T-helper 17 cell (primary cell): ENCODE measurements at places on chromosomes 5 and 9. TPM values are rescaled to one million over a fixed set of nuclear protein-coding genes. Genes with fewer than 3 reads are reported as not detected.

PCDHA9 gene
- not detected for total RNA-seq

SLC28A3 gene
- total RNA-seq, result not detected

MLANA gene
- total RNA-seq, result not detected

DNA sequence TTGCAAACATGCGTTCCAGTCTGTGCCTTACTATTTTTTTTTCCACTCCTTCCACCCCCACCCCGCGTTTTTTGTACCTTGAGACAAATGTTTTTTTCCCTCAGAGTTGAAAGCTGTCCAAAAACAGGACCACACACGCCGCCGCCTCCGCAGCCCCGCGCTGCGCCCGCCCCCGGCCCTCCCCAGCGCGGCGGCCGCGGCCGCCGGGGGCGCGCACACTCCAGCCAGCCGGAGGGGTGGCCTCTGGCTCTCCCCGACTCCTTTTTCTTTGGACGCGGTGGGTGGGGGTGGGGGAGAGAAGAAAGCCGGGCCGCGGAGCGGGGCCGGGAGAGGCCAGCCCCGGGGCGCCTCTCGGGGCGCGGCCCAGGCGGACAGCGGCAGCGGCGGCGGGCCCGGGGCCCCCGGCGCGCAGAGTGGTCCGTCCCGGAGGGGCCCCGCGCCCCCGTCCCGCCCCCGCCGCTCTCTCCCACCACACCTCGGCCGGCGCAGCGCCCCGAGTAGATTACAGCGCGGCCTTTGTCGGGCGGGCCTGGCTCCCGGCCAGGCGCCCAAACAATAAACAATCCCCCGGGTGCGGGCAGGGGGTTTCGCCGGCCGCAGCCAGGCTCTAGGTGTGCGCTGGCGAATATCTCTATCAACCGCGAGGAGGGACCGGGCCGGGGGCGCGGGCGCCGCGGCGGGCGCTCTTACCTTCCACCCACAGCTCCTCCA lies 10.9 kb downstream of the PTCH1 start:
- no peak for DNase-seq

DNA sequence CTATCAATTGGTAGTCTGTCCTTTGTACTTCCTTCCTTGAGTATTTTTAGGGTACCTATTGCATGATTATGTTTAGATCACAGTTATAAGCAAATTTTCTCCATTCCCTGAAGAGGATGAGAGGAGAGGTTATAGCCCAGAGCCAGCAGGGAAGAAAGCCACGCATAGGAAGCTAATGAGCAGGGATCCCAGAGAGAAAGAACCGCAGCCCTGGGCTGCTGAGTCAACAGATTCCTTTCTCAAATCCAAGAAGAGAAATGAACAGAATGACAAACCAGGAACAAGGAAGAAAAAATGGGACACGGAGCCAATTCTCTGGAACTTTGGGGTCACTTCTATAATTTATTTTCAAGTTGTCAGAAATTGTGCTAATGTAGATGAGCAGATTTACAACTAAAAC lies 284.5 kb downstream of the RFX3 start:
- no peak for DNase-seq

SLC38A9 gene
- total RNA-seq, result 15.7 TPM

PCDHB14 gene
- not detected for total RNA-seq

ANKRD34B gene
- total RNA-seq, result not detected

GRCh38 chr9:21078702-21079101 lies 960 bp upstream of the IFNB1 start:
- no peak for DNase-seq

PCDHA1 gene
- not detected for total RNA-seq

CD74 gene
- total RNA-seq, result 477 TPM

- no peak for DNase-seq
These were observed 2.2 kb downstream of the HSPA5 start for GRCh38 chr9:125238915-125239446.

DNA sequence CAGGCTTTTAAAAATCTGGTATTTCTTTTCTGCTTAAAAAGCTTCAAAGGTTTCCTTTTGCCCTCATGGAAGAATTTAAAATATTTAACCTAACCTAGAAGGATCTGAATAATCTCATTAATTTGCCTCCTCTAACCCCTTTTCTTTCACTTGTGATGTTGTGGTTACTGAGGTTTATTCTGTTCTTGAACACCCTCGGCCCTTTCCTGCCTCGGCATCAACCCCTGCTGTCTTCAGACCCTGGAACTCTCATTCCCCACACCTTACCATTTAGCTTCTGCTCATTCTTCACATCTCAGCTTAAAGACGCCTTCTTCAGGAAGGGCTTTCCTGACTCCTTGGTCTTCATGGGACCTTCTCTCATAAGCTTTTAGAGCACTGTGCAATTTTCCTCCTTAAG lies 131.4 kb upstream of the MAN2A1 start:
- no peak for DNase-seq

- no peak for DNase-seq
These were observed 102.4 kb downstream of the CDK5RAP2 start for GRCh38 chr9:120477534-120478001.

DNA sequence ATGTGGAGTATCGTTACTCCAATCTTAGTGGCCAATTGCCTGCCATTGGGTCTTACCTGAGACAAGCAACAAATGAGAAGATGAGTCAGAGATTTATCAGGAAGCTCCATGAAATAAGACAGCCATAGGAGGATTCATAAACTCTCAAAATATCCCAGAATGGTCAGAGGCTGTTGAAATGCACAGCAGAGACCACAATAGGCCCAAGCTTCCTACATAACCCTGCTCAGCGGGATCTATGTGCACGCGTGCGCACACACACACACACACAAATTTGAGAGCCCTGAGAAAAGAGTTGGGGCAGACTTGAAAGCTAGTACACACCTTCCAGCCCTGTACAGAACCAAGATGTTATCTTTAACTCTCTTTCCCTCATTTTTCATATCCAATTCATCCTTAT lies 9.8 kb downstream of the UIMC1 start:
- no peak for DNase-seq

ORM2 gene
- not detected for total RNA-seq

PLCXD3 gene
- total RNA-seq, result not detected

GRCh38 chr5:14036514-14036913 lies 92.0 kb upstream of the DNAH5 start:
- DNase-seq, result no peak

GRCh38 chr9:106771608-106772007 lies 91.4 kb upstream of the ZNF462 start:
- no peak for DNase-seq

RAB3C gene
- 0.03 TPM for total RNA-seq

GRCh38 chr5:66144834-66145390 lies 812 bp downstream of the SREK1 start:
- DNase-seq, result no peak

- no peak for DNase-seq
These were observed 372.1 kb downstream of the ACTL7B start for GRCh38 chr9:108483676-108484075.

ISL1 gene
- not detected for total RNA-seq
